ENCODE measurements at places on chromosomes 6 and 20. TPM values are rescaled to one million over a fixed set of nuclear protein-coding genes. Genes with fewer than 3 reads are reported as not detected.

DNA sequence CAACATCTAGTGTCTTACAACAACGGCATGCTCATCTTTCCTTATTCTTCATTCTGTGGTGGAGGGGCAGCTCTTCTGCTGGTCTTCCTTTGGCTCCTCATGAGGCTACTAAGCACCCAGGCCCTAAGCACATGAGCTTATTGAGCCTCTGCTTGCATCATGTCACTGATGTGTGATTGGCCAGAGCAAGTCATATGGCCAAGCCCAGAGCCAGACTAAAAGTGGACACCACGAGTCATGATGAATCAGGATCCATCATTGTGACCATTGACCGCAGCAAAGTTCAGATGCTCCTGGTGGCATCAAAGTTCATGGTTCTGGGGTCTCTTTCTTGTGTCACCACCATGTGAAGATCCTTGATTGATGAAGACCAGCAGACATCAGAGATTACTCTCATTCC lies 192.0 kb upstream of the FOXA2 start:
- no peaks in the 10 kb centered on the region for H3K36me3 ChIP-seq
- H3K4me1 ChIP-seq: peaks cover 6% of the 10 kb centered on the region
- no peak for DNase-seq
- H3K4me3 ChIP-seq: no peak overlapping the region

- H3K4me3 ChIP-seq: no peak overlapping the region
- H3K36me3 ChIP-seq: peaks cover 5% of the 10 kb centered on the region
- DNase-seq: no peak
- H3K27me3 ChIP-seq: no peaks in the 10 kb centered on the region
- H3K27ac ChIP-seq: no peak overlapping the region
Measured at GRCh38 chr20:60046011-60046413, 87.8 kb downstream of the CDH26 start.

GRCh38 chr6:169783401-169783800 lies 32.0 kb downstream of the ERMARD start:
- no peaks in the 10 kb centered on the region for H3K4me1 ChIP-seq
- H3K27me3 ChIP-seq: no peaks in the 10 kb centered on the region
- peak overlapping the region; percentile 10 for H3K27ac ChIP-seq

DNA sequence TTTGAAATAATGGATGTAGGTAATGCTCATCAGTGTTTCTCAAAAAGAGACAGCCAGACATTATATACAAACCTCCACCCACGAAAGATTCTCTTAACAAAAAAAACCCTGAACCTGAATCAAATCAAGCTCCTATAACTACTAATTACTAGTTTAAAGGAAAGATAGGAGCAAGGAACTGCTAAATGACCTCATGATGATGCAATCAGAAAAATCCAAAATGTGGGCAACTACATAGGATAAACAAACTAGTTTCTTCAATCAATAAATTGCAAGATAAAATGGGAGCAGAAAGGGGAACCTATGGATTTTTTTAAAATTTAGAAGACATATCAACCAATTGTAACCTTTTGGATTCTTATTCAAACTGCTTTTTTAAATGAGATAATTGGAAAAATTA lies 43.2 kb upstream of the TMEM30A start:
- H3K4me3 ChIP-seq: no peak overlapping the region
- DNase-seq: no peak
- H3K4me1 ChIP-seq: peaks cover 7% of the 10 kb centered on the region

DNA sequence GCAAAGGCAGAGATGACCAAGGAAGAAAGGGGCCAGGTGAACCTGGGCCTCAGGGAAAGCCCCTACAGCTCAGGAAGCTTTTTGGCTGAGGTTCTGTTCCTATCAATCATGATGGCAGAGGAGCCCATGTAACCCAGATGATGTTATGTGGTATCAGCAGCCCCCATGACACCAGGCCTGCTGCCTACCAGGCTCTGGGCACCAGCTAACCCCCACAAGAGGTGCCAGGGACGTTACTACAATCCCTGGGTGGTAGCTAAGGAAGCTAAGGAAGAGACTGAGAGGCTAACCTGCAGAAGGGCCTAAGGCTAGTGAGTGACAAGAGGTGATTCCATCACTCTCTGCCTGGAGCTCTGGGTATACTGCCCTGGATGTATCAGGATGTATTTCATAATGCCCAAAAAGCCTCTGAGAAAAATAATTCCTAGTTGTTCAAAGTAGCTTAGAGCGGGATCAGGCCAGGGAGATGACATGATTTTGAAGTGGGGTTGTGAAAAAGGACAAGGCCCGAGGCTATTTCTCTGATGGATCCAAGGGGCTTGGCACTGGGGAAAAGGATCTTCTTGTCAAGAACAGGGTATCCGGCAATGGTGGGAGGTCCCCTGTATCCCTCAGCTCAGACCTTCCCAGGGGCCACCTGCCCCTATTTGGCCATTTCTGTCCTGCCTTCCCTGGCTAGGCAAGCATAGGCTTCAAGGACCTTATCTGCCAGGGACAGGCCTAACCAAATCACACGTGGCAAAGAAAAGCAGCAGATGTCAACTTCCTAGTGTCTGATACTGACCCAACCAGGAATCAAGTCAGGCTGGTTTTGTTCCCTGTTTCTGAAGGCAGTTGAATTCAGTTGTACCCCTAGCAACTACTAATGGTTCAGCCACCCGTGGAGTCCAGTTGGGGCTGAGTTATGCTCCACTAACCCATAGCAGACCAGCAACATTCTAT lies 41.3 kb downstream of the PANK2 start:
- peak overlapping the region; percentile 53 for H3K27ac ChIP-seq
- no peak for DNase-seq
- peaks cover 13% of the 10 kb centered on the region for H3K27me3 ChIP-seq
- H3K4me3 ChIP-seq: peak overlapping the region; percentile 52
- peaks cover 32% of the 10 kb centered on the region for H3K4me1 ChIP-seq
- peaks cover 13% of the 10 kb centered on the region for H3K36me3 ChIP-seq

DNA sequence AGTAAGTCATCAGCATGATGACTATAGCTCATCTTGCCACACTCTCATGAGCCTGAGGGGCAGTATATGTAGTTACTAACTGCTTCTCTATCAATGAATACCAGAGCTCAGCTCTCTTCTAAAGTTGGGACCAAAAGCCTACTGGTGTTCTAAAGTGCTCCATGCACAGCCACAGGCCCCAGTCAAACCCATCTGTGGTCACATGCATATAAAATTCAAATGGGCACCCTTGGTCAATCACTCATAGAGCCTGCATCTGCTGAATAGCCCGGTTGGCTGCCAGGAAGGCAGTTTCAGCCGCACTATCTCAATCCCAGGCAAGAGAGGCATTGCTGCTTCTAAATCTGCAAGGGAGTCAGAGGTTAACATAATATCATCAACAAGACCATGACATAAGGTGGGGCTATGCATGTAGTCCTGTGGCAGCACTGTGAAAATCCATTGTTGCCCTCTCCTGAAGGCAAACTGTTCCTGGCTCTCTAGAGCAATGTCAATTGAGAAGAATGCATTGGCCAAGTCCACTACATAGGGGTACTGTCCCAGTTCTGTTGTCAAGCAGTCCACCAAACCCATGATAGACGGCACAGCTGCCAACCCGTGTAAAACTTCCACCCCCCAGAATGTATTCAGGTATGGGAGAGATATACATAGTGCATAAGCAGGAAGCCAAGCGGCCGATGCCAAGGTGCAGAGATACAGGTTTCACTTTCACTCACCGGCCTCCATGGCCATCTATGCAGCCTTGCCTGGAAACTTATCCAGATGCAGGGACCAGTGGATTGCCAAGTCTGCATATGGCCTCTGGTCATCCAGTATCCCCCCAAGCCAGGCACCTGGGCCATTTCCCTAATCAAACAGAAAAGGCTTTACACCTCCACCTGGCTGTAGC lies 76.2 kb downstream of the ALDH8A1 start:
- no peak overlapping the region for H3K27ac ChIP-seq
- no peaks in the 10 kb centered on the region for H3K4me1 ChIP-seq

- H3K27me3 ChIP-seq: no peaks in the 10 kb centered on the region
- no peaks in the 10 kb centered on the region for H3K4me1 ChIP-seq
- H3K4me3 ChIP-seq: no peak overlapping the region
- DNase-seq: no peak
- H3K36me3 ChIP-seq: no peaks in the 10 kb centered on the region
Measured at GRCh38 chr6:117381749-117382148, 44.0 kb downstream of the ROS1 start.

GRCh38 chr6:67748521-67748920 lies 886.6 kb upstream of the ADGRB3 start:
- no peaks in the 10 kb centered on the region for H3K4me1 ChIP-seq
- no peak overlapping the region for H3K27ac ChIP-seq
- no peaks in the 10 kb centered on the region for H3K36me3 ChIP-seq
- H3K4me3 ChIP-seq: no peak overlapping the region

GRCh38 chr6:158707120-158707820 lies 57.4 kb downstream of the SYTL3 start:
- no peak for DNase-seq
- no peak overlapping the region for H3K27ac ChIP-seq
- no peaks in the 10 kb centered on the region for H3K27me3 ChIP-seq
- no peak overlapping the region for H3K4me3 ChIP-seq
- H3K36me3 ChIP-seq: no peaks in the 10 kb centered on the region

DNA sequence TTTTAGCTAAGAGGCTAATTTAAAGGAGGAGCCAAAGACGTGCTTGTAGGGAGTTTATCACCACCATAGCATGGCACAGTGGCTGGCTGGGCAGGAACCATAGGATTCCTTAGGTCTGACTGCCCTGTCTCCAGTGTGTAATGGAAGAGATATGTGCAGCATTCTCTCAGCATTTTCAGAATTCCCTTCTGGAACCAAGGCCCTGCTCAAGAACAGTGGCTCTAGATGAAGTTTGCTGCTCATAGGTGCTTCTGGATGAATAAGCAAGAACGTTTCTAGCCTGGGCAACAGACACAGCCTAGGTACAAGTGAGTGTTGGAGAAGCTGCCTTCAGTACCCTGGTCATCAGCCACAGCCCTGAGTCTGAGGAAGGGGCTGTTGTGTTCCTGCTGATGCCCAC lies 69.1 kb downstream of the LCA5 start:
- H3K27ac ChIP-seq: no peak overlapping the region
- H3K36me3 ChIP-seq: no peaks in the 10 kb centered on the region
- no peak overlapping the region for H3K4me3 ChIP-seq
- DNase-seq: no peak
- no peaks in the 10 kb centered on the region for H3K27me3 ChIP-seq

GRCh38 chr6:88301888-88302768 lies 136.0 kb upstream of the CNR1 start:
- peaks cover 19% of the 10 kb centered on the region for H3K4me1 ChIP-seq
- no peaks in the 10 kb centered on the region for H3K27me3 ChIP-seq
- DNase-seq: no peak
- no peak overlapping the region for H3K4me3 ChIP-seq

- no peak for DNase-seq
- peaks cover 11% of the 10 kb centered on the region for H3K36me3 ChIP-seq
- H3K4me1 ChIP-seq: peaks cover 7% of the 10 kb centered on the region
- H3K4me3 ChIP-seq: no peak overlapping the region
- no peak overlapping the region for H3K27ac ChIP-seq
Measured at GRCh38 chr6:126753606-126754005, 364.9 kb upstream of the RSPO3 start.

GRCh38 chr20:24954151-24954550 lies 5.1 kb downstream of the CST7 start:
- no peaks in the 10 kb centered on the region for H3K27me3 ChIP-seq
- DNase-seq: no peak
- H3K36me3 ChIP-seq: no peaks in the 10 kb centered on the region
- H3K27ac ChIP-seq: no peak overlapping the region
- no peak overlapping the region for H3K4me3 ChIP-seq

- no peak overlapping the region for H3K4me3 ChIP-seq
- no peaks in the 10 kb centered on the region for H3K27me3 ChIP-seq
- no peak for DNase-seq
- H3K27ac ChIP-seq: no peak overlapping the region
- H3K4me1 ChIP-seq: no peaks in the 10 kb centered on the region
- H3K36me3 ChIP-seq: no peaks in the 10 kb centered on the region
Measured at GRCh38 chr6:12572896-12573827, 143.4 kb upstream of the PHACTR1 start.

GRCh38 chr6:125114248-125114858 lies 39.2 kb upstream of the TPD52L1 start:
- DNase-seq: peak; percentile 31
- no peaks in the 10 kb centered on the region for H3K4me1 ChIP-seq
- H3K27me3 ChIP-seq: no peaks in the 10 kb centered on the region
- H3K27ac ChIP-seq: no peak overlapping the region
- H3K4me3 ChIP-seq: no peak overlapping the region

- H3K36me3 ChIP-seq: peaks cover 9% of the 10 kb centered on the region
- no peak overlapping the region for H3K27ac ChIP-seq
- no peaks in the 10 kb centered on the region for H3K27me3 ChIP-seq
- H3K4me1 ChIP-seq: no peaks in the 10 kb centered on the region
Measured at GRCh38 chr6:107435798-107436197, 23.6 kb downstream of the PDSS2 start.

DNA sequence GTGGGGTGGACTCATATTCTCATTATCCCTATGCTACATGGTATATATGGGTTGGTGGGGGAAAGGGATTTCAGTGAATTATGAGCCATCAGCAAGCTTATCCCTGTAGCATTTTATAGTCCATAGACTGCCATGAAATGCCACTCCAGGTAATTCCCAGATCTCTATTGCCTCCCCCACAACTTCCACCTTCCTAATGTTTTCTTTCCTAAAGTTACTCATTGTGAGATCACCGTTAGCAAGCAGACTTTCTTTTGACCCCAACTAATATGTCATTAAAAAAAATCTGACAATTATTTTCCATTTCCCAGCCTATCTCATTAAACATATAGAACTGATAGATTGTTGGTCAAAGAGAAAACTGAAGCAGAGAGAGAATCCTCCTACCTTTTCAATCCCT lies 40.7 kb upstream of the TBX18 start:
- peaks cover 41% of the 10 kb centered on the region for H3K27me3 ChIP-seq
- H3K4me1 ChIP-seq: no peaks in the 10 kb centered on the region
- no peak overlapping the region for H3K4me3 ChIP-seq
- no peaks in the 10 kb centered on the region for H3K36me3 ChIP-seq

DNA sequence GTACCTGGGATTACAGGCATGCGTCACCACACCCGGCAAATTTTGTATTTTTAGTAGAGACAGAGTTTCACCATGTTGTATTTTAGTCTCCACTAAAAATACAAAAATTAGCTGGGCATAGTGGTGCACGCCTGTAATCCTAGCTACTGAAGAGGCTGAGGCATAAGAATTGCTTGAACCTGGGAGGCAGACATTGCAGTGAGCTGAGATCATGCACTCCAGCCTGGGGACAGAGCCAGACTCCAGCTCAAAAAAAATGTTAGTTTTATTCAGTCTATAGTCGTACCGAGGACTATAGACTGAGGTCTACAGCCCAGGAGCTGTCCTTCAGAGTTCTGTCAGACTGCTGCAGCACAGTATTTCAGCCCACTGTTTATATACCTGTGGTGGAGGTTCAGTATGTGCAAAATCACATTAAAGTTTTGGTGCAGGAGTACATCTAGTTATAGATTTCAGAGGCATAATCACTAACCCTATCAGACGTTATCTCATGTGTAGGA lies 3.6 kb upstream of the CASP8AP2 start:
- no peak for DNase-seq
- H3K27ac ChIP-seq: no peak overlapping the region

STX11 gene
- not detected for total RNA-seq

PBOV1 gene
- total RNA-seq: not detected

BEND3 gene
- total RNA-seq: 24.9 TPM

SCRT2 gene
- total RNA-seq: 4.1 TPM

EYS gene
- total RNA-seq: 0.40 TPM

FOXA2 gene
- total RNA-seq: 0.09 TPM

OOEP gene
- total RNA-seq: not detected

HLA-DOA gene
- total RNA-seq: 1.7 TPM

ACOT13 gene
- 30.3 TPM for total RNA-seq

PSORS1C2 gene
- total RNA-seq: not detected

APCDD1L gene
- not detected for total RNA-seq

DYNLT2 gene
- 2.8 TPM for total RNA-seq

EMILIN3 gene
- total RNA-seq: 7.5 TPM

SOBP gene
- 23.0 TPM for total RNA-seq

SLC22A16 gene
- total RNA-seq: not detected

WFDC10B gene
- not detected for total RNA-seq

ADGB gene
- not detected for total RNA-seq

POU3F2 gene
- total RNA-seq: 114 TPM

All from neural crest cell (in vitro differentiated cells).